ENCODE measurements at places on chromosomes 7 and 10.
A peak's percentile ranks its signal among the peaks of the same experiment; 100 is the strongest.

DNA sequence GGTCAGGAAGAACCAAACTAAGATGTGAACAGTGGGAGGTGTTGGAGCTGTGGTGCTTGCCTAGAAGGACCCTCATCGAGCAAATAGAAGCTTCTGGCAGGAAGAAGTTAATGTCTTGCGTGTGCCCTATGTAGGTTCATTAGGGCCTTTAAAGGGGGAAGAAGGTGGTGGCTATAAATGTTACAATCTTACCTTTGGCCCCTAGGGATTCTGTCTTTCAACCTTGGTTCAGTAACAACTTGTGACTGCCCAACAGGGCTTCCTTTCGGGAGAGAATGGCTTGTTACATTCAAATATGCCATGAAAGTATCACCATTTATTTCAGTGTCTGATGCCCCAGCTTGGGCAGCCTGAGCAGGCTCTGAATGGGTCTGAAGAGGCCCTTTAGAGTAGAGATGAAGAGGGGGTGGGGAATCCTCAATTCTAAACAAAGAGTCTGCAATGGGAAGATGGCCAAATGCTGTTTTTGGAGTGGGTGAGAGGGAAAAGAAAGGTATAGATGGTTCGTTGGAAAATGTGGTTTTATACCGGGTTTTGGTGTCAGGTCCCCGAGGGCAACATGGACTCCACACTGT lies 108.0 kb downstream of the TCF7L2 start:
- no peak for DNase-seq

DNA sequence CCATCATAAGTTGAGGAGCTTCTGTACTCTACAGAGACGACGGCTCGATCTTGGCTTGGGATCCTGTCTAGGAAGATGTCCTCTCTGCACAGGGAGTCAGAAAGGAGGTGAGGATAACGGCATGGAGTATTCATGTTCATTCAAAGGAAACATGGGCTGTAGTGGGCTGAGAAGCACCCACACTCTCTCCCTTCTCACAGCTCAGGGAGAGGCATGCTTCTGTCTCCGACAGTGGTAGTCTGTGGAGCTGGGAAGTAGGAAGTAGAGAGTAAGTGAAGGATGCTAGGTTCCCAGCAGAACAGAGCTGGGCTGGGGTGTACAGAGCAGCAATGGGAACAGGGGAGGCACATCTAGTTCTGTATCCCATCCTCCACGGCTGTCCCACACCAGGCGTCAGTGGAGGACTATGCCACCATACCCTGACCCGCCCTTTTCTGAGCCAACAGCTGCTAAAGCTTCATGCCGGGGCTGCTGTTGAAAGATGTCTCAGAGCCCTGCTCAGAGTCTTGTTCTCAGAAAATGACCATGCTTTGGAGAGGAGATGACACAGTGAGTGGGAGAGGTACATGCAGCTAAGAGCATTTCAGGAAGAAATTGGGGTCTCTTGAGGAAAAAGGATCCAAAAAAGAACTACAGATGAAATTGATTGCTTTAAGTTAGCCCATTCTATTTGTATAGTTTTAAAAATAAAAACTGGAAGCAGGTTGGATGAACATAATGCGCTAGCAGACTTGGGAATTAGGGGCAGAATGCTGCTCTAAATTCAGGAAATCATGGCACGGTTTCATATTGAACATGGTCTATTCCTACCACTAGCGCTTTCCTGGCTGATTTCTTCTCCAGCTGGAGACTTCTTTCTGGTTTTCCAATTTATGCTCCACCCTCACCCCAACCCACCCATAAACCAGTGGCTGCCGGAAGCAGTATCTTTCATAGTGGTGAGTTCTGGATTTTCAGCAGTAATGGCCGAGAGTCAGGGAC lies 138.6 kb downstream of the CHN2 start:
- DNase-seq: no peak

DNA sequence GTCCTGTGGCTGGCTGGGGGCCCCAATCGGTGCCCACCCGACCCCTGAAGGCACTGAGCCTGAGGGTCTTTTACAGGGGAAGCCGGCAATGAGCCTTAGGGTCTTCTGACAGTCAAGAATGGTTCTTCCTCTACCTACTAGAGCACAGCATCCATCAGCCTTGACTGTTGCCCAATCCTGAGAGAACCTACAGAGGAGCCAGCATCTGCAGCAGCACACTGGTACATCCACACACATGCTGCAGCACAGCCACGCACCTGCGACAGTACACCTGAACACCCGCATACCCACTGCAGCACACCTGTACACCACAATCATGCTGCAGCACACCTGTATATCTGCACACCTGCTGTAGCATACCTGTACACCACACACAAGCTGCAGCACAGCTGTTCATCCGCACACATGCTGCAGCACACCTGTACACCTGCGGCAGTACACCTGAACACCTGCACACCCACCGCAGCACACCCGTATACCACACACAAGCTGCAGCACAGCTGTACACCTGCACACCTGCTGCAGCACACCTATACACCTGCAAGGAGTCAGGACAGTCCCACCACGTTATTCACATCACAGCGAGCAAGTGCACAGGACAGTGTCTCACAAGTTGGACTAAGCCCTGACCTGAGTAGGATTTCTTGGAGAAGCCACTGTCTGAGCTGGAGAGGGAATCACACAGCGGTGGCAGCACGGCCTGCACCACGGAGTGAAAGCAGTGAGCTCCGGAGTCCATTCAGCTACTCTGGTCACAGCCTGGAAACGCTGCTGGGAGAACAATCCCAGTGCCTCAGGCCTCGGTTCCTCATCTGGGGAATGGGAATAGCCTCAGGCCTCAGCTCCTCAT lies 56.4 kb downstream of the VIPR2 start:
- no peak for DNase-seq

GRCh38 chr10:5497948-5498730 lies 1.2 kb downstream of the CALML5 start:
- DNase-seq: no peak

DNA sequence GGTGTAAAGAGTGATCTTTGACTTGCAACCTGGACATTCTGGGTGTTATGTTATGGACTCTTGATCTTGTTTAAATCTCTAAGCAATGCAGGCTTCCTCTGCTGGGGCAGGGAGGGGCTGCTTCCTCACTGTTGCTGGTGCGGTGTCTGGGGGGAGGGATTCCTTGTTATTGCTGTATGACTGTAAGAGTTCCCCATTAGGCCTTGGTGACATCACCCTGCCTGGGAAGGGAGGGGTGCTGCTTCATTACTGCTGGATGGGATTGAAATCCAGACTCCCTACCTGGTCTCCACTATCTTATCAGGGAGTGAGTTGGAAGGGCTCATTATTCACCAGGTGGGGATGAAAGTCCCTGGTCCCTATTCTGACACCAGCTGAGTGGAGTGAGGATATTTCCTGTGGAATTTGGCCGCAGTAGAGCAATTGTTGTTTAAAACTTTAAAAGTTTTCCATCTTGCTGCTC lies 8.8 kb downstream of the OGDH start:
- DNase-seq: peak; percentile 51

DNA sequence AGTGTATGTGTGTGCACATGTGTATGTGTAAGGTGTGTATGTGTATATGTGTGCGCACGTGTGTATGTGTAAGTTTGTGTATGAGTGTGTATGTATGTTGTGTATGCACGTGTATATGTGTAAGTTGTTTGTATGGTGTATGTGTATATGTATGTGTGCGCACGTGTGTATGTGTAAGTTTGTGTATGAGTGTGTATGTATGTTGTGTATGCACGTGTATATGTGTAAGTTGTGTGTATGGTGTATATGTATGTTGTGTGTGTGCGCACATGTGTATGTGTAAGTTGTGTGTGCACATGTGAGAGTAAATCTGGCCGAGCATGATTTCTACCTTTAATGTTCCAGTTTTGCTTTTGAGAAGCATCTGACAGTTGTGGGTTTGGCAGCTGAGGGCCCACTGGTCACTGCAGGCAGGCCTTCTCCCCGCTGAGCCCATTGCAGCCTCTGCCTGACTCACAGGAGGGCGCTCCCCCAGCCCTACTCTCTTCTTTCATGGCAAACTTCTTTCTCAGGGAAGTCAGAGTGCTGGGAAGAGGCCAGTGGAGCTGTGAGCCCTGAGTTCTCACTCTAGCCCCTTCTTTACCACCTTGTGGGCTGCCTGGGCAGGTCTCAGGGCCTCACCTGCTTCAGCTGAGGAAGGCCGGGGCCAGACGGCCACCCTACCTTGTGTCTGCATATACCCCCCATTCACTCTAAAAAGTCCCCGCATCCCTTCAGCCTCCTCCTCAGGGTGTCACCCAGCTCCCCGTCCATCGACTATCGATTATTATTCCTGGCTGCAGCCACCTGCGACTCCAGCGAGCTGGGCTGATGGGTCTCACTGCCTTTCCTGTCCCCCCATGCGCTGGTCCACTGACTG lies 11.2 kb downstream of the WDR86 start:
- no peak for DNase-seq

- DNase-seq: no peak
These were observed 62.9 kb upstream of the VKORC1L1 start for GRCh38 chr7:65809982-65810288.

DNA sequence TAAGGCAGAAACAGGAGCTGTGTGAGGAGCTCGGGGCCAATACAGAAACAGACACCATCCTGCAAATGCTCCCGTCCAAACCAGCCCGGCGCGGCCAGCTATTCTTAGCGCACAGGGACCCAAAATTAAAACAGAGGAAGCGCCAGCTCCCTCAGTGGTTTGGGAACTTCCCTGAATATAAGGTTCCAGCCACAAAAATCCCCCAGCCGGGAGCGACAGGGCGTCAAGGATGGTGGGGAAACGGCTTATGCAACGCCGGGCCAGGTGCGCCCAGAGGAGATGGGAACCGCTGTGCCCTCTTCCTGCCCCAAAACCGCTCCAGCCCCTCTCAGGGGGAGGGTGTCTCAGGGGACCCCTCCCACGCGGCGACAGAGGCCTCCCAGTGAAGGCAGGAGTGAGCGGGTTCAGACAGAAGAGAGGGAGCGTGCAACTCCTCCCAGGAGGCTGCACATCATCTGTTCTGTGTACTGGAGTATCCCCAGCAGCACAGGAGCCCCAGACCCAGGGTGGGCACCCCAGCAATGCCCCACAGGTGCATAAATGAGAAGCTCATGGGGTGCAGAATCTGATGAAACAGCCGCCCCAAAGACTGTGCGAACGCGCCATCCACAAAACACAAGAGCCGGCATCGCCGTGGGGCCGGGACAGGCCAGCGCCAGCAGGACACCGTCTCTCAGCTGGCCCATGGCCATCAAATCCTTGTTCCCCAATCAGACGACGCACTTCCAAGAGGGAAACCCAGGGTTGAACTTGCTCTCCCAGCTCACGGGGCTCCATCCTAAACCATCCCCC lies 73.9 kb upstream of the PDGFA start:
- DNase-seq: no peak

GRCh38 chr10:115951242-115951641 lies 321.8 kb downstream of the GFRA1 start:
- DNase-seq: no peak

- no peak for DNase-seq
These were observed 777.7 kb downstream of the LRMDA start for GRCh38 chr10:76209135-76209534.

DNA sequence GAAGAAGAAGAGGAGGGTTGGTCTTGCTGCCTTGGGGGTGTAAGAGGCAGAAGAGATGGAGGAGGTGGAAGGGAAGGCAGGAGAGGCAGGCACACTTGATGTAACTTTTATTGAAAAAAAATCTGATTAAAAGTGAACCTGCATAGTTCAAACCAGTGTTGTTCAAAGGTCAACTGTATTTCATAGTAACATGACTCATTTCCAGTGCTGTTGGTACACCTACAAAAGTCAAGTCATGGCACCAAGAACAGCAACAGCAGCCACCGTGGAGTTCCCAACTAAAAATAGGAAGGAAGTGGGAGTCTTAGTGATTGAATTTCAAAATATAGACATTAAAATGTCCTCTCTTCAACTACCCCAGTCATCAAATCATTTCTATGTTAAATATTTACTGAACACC lies 88.5 kb downstream of the CTNNA3 start:
- DNase-seq: no peak

GRCh38 chr10:68655620-68656126 lies 65.4 kb upstream of the CCAR1 start:
- DNase-seq: no peak

- DNase-seq: no peak
These were observed 10.3 kb upstream of the KCNK18 start for GRCh38 chr10:117186832-117187615.

DNA sequence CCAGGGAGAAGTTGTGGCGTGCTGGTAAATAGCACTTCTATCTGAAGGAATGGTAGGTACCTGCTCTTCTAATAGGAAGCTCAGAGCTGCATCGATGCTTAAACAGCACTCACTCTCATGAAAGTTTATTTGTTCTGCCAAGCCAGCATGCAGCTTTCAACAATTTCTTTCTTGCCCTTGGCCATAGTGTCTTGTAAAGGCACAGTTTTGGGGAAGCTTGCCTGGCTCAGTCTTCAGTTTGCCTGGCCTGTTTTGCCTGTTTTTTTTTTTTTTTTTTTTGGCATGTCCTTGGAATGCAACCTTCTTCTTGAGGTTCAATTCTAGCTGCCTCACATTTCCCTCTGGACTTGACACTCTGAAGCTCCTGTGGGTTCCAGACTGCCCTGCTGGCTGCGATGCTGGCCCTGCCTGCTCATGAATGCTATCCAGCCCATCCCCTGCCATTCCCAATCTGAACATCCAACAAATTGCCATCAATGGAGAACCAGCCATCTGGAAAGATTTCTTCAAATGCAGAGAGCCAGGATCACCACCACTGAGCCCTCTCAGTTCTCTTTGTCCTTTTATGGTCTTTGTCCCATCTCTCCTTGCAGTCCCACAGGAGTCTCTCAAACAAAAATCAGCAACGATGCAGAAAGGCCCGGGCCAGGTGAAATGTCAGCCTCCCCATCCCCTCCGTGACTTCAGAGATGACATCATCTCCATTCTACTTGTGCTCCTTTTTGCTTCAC lies 133.9 kb downstream of the ANLN start:
- no peak for DNase-seq

- DNase-seq: no peak
These were observed 21.6 kb upstream of the GRID1 start for GRCh38 chr10:86388119-86388704.
